Cardiac muscle cell (in vitro differentiated cells and primary cell): ENCODE measurements at places on chromosomes 7 and 10. TPM values are rescaled to one million over a fixed set of nuclear protein-coding genes. Genes with fewer than 3 reads are reported as not detected.

DNA sequence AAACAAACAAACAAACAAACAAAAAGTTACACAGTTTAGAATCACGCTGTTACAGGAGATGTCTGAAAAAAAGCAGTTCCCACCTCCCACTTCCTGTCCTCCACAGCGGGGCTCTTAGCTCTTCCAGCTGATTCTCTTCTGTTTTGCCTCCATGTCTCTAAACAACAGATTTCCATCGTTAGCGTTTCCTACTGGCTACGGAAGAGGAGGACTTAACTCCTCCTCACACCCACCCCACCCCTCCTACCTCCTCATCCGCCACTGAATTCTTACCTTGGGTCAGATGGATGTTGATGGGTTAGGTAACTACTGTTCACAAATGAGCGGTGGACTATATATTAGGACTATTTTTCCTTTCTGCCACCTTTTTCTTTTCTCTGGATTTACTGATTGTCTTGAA is 36.8 kb upstream of the NUB1 start:
- no peak overlapping the region for H3K4me3 ChIP-seq
- H3K27ac ChIP-seq, result no peak overlapping the region
- H3K36me3 ChIP-seq, result no peaks in the 10 kb centered on the region
- H3K27me3 ChIP-seq, result peaks cover 13% of the 10 kb centered on the region
- DNase-seq, result peak; percentile 35

DNA sequence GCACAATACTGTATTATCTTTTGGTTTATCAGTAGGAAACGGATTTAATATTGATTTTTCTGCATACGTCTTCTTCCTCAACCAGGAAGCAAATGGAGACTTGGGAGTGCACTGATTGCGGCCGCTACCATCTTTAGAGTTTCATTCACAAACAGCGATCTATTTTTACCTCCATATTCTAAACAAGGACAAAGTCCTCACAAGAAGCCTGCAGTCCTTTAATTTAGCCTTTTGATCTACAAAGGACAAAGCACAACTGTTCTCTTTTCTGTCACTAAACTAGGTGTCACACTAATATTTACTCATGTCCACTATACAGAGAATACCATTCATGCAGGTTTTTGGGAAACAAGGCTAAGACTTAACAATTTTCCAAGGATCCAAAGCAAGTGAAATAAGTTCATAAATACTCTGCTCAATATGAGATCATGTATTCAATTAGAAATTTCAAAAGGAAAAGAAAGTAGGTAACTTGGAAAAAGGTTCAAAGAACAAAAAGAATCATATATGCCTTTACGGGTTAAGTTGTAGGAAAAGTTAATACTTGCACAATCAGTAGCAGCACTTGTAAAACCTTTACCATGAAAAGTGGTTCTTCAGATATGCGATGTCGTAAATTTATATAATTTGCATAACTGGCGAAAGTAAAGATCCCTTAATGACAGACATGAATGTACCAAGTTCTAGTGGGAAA is 92.1 kb downstream of the UPF2 start:
- H3K4me3 ChIP-seq, result no peak overlapping the region
- no peaks in the 10 kb centered on the region for H3K27me3 ChIP-seq
- H3K36me3 ChIP-seq, result peaks cover 7% of the 10 kb centered on the region
- peak overlapping the region; percentile 49 for H3K27ac ChIP-seq
- H3K4me1 ChIP-seq, result peaks cover 20% of the 10 kb centered on the region

The MRLN gene
- not detected in 2 replicates for total RNA-seq

The NIPSNAP2 gene
- 97.7 and 123 TPM in 2 replicates for total RNA-seq

The SPAM1 gene
- not detected in 2 replicates for total RNA-seq
